ENCODE measurements at places on chromosomes 11 and 22. TPM values are rescaled to one million over a fixed set of nuclear protein-coding genes. Genes with fewer than 3 reads are reported as not detected.

DNA sequence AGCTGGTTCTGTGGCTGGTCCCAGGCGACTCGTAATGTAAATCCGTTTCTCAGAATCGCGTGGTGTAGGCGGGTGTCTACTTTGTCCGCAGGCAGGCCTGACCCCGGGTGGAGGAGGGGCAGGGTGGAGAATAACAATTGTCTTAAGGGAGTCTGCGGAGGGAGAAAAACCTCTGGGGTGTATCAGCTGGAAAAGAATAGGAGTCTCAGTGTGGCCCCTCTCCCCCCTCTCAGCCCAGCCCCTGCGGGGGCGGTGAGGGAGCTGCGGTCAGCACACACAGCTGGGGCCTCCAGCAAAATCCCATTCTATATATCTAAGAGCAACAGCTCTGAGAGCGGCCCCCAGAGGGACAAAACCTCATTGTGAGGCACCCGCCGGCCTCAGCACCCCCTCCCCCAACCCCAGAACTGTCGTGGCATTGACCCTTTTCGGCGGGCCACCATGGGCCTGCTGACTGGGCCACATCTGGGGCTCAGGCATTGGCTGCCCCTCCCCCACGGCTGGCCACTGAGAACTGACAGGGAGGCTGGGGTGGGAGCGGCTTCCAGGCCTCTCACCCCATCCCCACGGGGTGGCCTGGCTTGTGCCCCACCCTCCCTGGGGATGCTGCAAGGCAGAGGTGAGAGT is 2.7 kb upstream of the MYRF start:
- peak; percentile 56 for DNase-seq

- no peak for DNase-seq
Observed at GRCh38 chr11:33103836-33104235, 57.4 kb downstream of the CSTF3 start.

GRCh38 chr11:32005786-32006416 is 85.0 kb upstream of the RCN1 start:
- DNase-seq: no peak

Gene POU2AF2
- total RNA-seq: not detected

- peak; percentile 15 for DNase-seq
Observed at GRCh38 chr11:1659506-1659905, 29.9 kb downstream of the KRTAP5-5 start.

All from upper lobe of left lung (tissue), 6 donors.